Activated T-helper 1 cell treated with anti-CD3 and anti-CD28 coated beads, Interleukin-12 subunit alpha, Interleukin-12 subunit beta, Interleukin-2, Interleukin-4 antibody, amounts not matched to agents 30 ng/mL and 10 ng/mL and 1 ng/mL, durations not matched to agents 14 hours and 24 hours and 36 hours (primary cell): ENCODE measurements at places on chromosomes 11 and 22. TPM values are rescaled to one million over a fixed set of nuclear protein-coding genes. Genes with fewer than 3 reads are reported as not detected.

OR4D5 gene
- not detected in 2 replicates for total RNA-seq

MYEOV gene
- total RNA-seq = 0.93 and 1.9 TPM in 2 replicates

ZP1 gene
- not detected in 2 replicates for total RNA-seq

TRIM29 gene
- total RNA-seq = not detected in 2 replicates

SCGB1C1 gene
- total RNA-seq = not detected in 2 replicates

NUP160 gene
- total RNA-seq = 91.9 and 98.6 TPM in 2 replicates

DENND6B gene
- total RNA-seq = 1.7 and 2.2 TPM in 2 replicates

MRGPRF gene
- total RNA-seq = not detected in 2 replicates

CCDC15 gene
- total RNA-seq = 3.1 and 3.4 TPM in 2 replicates

CD44 gene
- 547 and 550 TPM in 2 replicates for total RNA-seq

INPP5J gene
- 0.17 TPM in 1 of 2 replicates, not detected in the other for total RNA-seq

ENTHD1 gene
- total RNA-seq = 0.08 and 0.20 TPM in 2 replicates

CABP4 gene
- total RNA-seq = 0.86 and 0.96 TPM in 2 replicates

DAGLA gene
- total RNA-seq = 0.18 and 0.20 TPM in 2 replicates

RHOD gene
- total RNA-seq = 0.39 and 0.44 TPM in 2 replicates

SHANK3 gene
- total RNA-seq = 0.05 and 0.10 TPM in 2 replicates

CNTN5 gene
- total RNA-seq = not detected in 2 replicates

CEP126 gene
- total RNA-seq = 0.41 and 1.2 TPM in 2 replicates

ARFGAP2 gene
- total RNA-seq = 111 and 116 TPM in 2 replicates

CCDC88B gene
- 133 and 137 TPM in 2 replicates for total RNA-seq

PKP3 gene
- not detected in 2 replicates for total RNA-seq

FAM227A gene
- 0.16 and 0.78 TPM in 2 replicates for total RNA-seq

DKK3 gene
- total RNA-seq = not detected in 2 replicates

C22orf42 gene
- not detected in 2 replicates for total RNA-seq

EFCAB6 gene
- total RNA-seq = 0.17 TPM in 1 of 2 replicates, not detected in the other
